ENCODE measurements at places on chromosomes 6 and 20.

DNA sequence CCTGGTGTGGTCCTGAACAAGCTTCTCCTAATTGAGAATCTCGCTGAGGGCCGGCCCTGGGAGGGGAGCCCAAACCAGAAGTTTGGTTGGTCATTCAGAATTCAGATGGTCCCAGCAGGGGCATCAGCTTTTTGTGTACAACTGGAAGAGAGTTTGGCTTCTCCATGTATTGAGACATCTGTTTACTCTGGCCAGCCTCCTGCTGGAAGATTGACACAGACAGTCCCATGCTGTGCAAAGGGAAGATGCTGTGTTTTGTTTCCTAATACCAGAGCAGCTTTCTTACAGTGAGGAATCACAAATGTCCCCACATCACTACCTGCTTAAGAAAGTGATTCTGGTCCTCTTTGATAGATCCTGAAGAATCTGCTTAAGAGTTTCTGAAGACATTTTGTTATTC is 97.8 kb downstream of the PLEKHG1 start:
- no peak overlapping the region for H3K4me3 ChIP-seq
- no peak overlapping the region for H3K27ac ChIP-seq
- H3K27me3 ChIP-seq = peaks cover 3% of the 10 kb centered on the region
- peaks cover 22% of the 10 kb centered on the region for H3K4me1 ChIP-seq
- DNase-seq = no peak
- H3K36me3 ChIP-seq = no peaks in the 10 kb centered on the region

GRCh38 chr20:17227219-17227575 is 357 bp downstream of the PCSK2 start:
- H3K27ac ChIP-seq = no peak overlapping the region
- no peaks in the 10 kb centered on the region for H3K4me1 ChIP-seq
- no peak overlapping the region for H3K4me3 ChIP-seq
- peaks cover 58% of the 10 kb centered on the region for H3K27me3 ChIP-seq

- no peaks in the 10 kb centered on the region for H3K4me1 ChIP-seq
- no peaks in the 10 kb centered on the region for H3K27me3 ChIP-seq
- no peak for DNase-seq
- H3K36me3 ChIP-seq = no peaks in the 10 kb centered on the region
- H3K4me3 ChIP-seq = no peak overlapping the region
Observed at GRCh38 chr20:4455301-4455701, 266.4 kb upstream of the PRND start.

GRCh38 chr6:27672113-27672799 is 199.4 kb upstream of the ZNF184 start:
- peak overlapping the region; percentile 66 for H3K4me3 ChIP-seq
- H3K4me1 ChIP-seq = peaks cover 45% of the 10 kb centered on the region
- H3K27me3 ChIP-seq = peaks cover 82% of the 10 kb centered on the region
- peak; percentile 51 for DNase-seq

DNA sequence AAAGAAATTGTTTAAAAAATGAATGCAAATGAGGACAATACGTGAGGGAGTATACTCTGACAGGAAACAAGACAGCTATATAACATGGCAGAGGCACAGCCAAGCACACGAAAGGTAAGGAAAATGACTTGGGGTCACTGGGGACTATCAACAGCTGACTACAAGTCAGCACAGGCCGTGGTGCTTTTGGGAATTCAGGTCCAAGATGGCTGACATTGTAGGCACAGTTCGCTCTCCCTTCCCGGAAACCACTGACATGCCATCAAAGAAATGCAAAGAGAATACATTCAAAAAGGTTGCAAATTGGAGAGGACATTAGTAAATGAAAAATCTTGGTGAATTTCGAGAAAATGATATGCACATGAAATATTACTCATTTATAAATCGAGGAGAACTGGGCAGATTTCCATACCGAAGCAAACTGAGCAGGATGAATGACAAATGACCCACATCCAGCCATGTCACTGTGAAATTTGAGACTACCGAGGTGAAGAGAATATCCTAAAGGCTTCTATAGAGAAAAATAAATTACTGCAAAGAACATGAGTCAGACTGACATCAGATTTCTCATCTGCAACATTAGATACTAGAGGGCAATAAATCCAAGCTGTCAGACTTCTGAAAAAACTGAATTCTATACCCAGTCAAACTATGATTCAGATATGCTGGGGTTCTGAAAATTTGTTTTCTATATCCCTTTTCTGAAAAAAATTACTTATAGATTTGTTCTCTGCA is 391.1 kb downstream of the BTBD9 start:
- no peak overlapping the region for H3K4me3 ChIP-seq
- H3K4me1 ChIP-seq = no peaks in the 10 kb centered on the region
- no peaks in the 10 kb centered on the region for H3K27me3 ChIP-seq
- H3K36me3 ChIP-seq = peaks cover 6% of the 10 kb centered on the region
- H3K27ac ChIP-seq = no peak overlapping the region

DNA sequence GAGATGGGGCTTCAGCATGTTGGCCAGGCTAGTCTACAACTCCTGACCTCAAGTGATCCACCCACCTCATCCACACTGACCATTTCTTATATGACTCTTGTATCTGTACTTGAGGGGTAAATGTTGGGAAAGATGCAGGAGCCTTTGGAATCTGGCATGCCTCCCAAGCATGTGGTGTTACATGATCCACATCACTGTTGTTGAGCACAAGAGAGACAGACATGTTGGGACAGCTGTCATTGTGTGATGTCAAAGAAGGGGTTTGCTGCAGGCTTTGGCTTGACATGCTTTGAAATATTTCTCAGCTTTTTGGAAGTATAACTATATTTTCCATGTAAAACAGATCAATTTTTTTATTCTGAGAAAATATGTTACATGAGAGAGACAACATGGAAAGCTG is 139.9 kb downstream of the MOXD1 start:
- no peaks in the 10 kb centered on the region for H3K36me3 ChIP-seq
- H3K4me3 ChIP-seq = no peak overlapping the region
- H3K27ac ChIP-seq = no peak overlapping the region
- DNase-seq = no peak

DNA sequence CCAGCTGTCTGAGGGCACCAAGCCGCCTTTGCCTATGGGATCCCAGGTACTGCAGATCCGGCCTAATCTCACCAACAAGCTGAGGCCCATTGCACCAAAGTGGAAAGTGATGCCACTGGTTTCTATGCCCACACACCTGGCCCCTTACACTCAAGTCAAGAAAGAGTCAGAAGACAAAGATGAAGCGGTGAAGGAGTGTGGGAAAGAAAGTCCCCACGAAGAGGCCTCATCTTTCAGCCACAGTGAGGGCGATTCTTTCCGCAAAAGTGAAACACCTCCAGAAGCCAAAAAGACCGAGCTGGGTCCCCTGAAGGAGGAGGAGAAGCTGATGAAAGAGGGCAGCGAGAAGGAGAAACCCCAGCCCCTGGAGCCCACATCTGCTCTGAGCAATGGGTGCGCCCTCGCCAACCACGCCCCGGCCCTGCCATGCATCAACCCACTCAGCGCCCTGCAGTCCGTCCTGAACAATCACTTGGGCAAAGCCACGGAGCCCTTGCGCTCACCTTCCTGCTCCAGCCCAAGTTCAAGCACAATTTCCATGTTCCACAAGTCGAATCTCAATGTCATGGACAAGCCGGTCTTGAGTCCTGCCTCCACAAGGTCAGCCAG is 283.0 kb downstream of the TSHZ2 start:
- H3K4me3 ChIP-seq = no peak overlapping the region
- H3K27ac ChIP-seq = no peak overlapping the region
- no peaks in the 10 kb centered on the region for H3K4me1 ChIP-seq
- H3K36me3 ChIP-seq = peaks cover 3% of the 10 kb centered on the region
- H3K27me3 ChIP-seq = peaks cover 2% of the 10 kb centered on the region

- H3K4me3 ChIP-seq = peak overlapping the region; percentile 98
- no peak for DNase-seq
- H3K27me3 ChIP-seq = no peaks in the 10 kb centered on the region
Observed at GRCh38 chr6:99514089-99514488, 1.1 kb downstream of the USP45 start.

DNA sequence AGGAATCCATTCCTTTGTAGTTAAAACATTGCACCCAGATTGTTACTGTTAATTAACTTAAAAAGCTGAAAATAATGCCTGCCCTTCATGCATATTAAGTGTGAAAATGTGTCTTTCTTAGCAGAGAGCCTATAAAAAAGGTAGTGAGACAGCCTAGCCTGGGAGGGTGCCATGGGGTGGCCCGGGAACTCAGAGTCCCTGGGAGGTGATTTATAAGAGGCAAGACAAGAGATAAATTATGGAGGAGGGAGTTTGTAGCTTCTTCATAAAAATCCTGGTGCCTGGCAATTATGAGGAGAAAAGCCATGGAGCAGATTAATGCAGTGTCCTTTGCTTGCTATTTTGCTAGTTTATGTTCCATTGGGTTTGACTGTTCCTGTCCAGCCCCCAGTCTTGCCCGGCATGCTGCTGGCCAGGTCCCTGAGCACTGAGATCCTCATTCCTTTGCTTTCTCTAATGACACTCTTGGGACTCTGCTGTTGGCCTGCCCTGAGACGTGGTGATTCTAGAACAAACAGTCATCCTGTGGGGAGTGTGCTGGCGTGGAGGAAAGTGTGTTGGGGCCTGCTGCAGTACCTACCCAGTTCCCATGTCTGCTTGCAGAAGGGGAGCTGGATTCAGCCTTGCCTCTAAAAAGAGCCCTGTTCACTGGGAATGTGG is 4.2 kb downstream of the MLN start:
- H3K4me1 ChIP-seq = peaks cover 1% of the 10 kb centered on the region
- no peak for DNase-seq
- H3K36me3 ChIP-seq = no peaks in the 10 kb centered on the region
- peaks cover 10% of the 10 kb centered on the region for H3K27me3 ChIP-seq
- no peak overlapping the region for H3K4me3 ChIP-seq

- no peaks in the 10 kb centered on the region for H3K36me3 ChIP-seq
- H3K4me3 ChIP-seq = no peak overlapping the region
- H3K27me3 ChIP-seq = peaks cover 7% of the 10 kb centered on the region
- no peaks in the 10 kb centered on the region for H3K4me1 ChIP-seq
Observed at GRCh38 chr6:127439718-127440117, 19.5 kb downstream of the KIAA0408 start.

GRCh38 chr6:160328447-160328846 is 19.7 kb upstream of the SLC22A3 start:
- DNase-seq = no peak
- H3K4me3 ChIP-seq = no peak overlapping the region
- no peaks in the 10 kb centered on the region for H3K36me3 ChIP-seq
- peaks cover 13% of the 10 kb centered on the region for H3K27me3 ChIP-seq

DNA sequence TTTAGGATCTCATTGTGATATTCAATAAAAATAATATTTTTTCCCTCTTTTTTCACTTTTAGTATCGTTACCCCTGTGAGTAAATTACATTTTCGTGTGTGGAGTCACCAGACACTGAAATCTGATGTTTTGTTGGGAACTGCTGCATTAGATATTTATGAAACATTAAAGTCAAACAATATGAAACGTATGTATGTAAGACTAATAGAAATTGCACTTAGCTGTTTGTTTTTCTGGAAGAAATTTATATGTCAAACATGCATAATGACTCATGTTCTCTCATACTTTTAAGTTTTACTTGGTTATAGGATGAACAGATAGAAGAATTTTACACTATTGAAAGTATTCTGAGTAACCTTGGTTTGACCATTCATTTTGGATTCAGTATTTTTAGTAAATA is 49.4 kb downstream of the ITCH start:
- no peak for DNase-seq
- no peak overlapping the region for H3K4me3 ChIP-seq
- H3K4me1 ChIP-seq = peaks cover 20% of the 10 kb centered on the region
- no peaks in the 10 kb centered on the region for H3K27me3 ChIP-seq
- H3K27ac ChIP-seq = no peak overlapping the region

- no peak overlapping the region for H3K27ac ChIP-seq
- no peaks in the 10 kb centered on the region for H3K4me1 ChIP-seq
- H3K4me3 ChIP-seq = no peak overlapping the region
- H3K36me3 ChIP-seq = no peaks in the 10 kb centered on the region
- no peak for DNase-seq
Observed at GRCh38 chr6:168796106-168796505, 355.1 kb downstream of the SMOC2 start.

DNA sequence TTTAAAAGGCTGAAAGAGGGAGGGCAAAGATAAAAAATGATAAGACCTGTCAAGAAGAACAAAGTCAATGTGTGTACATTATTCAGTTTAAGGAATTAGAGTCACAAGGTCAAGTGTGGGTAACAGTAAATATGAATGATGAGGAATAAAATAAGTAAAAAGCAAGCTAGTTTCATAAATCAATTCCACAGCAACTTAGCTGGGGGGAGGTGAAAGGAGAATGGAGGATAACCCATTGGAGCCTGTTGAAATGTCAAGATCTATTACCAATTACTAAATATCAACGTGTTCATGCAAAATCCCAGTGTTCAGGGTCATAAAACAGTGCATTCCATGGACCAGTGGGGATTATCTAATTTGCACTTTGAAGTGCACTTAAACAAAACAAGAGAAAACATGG is 242.9 kb downstream of the TBX18 start:
- H3K4me3 ChIP-seq = no peak overlapping the region
- no peak overlapping the region for H3K27ac ChIP-seq
- H3K36me3 ChIP-seq = no peaks in the 10 kb centered on the region
- no peak for DNase-seq

- DNase-seq = no peak
- H3K4me1 ChIP-seq = peaks cover 39% of the 10 kb centered on the region
- no peaks in the 10 kb centered on the region for H3K36me3 ChIP-seq
- H3K27me3 ChIP-seq = no peaks in the 10 kb centered on the region
Observed at GRCh38 chr20:53032478-53032932, 60.3 kb downstream of the TSHZ2 start.

DNA sequence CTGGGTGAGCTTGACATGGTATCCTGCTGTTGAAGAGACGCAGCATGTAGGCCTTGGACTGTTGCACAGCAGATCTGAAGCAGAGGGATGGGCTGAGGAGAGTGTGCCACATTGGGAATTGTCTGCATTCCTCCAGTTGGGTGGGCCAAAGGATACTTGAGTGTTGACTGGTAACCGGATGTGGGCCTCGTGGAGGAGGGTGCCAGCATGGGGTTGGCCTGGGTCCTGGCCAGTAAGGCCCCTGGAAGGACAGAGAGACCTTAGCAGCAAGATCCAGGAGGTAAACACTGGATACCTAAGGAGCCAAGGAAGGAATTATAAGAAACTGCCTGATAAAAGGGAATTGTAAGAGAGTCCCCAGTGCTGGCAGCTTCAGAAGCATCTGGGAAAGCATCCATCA is 76.9 kb downstream of the FIG4 start:
- H3K4me1 ChIP-seq = peaks cover 9% of the 10 kb centered on the region
- DNase-seq = no peak
- peaks cover 14% of the 10 kb centered on the region for H3K36me3 ChIP-seq
- no peak overlapping the region for H3K4me3 ChIP-seq
- no peaks in the 10 kb centered on the region for H3K27me3 ChIP-seq

- peak; percentile 14 for DNase-seq
- H3K27me3 ChIP-seq = peaks cover 4% of the 10 kb centered on the region
- peaks cover 31% of the 10 kb centered on the region for H3K4me1 ChIP-seq
- H3K36me3 ChIP-seq = no peaks in the 10 kb centered on the region
- H3K27ac ChIP-seq = no peak overlapping the region
Observed at GRCh38 chr6:87925373-87926060, 122.1 kb upstream of the SPACA1 start.

DNA sequence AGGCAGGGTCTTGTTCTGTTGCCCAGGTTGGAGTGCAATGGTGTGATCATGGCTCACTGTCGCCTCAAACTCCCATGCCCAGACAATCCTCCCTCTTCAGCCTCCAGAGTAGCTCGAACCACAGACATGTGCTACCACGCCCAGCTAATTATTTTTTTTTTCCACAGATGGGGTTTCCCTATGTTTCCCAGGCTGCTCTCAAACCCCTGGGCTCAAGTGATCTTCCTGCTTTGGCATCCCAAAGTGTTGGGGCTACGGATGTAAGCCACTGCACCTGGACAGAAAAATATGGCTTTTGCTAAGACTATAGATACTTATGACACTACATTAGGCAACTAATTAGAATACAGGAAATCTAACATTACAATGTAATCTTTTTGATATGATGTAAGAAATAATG is 17.9 kb downstream of the RNF24 start:
- no peak overlapping the region for H3K27ac ChIP-seq
- peaks cover 44% of the 10 kb centered on the region for H3K4me1 ChIP-seq
- no peak overlapping the region for H3K4me3 ChIP-seq
- no peaks in the 10 kb centered on the region for H3K27me3 ChIP-seq
- DNase-seq = no peak
